ENCODE measurements at places on chromosomes 6 and 20. TPM values are rescaled to one million over a fixed set of nuclear protein-coding genes. Genes with fewer than 3 reads are reported as not detected.

Gene RUNX2
- total RNA-seq: 1.2 TPM

Gene ANKRD66
- not detected for total RNA-seq

Gene PEDS1
- 53.5 TPM for total RNA-seq

Gene ANGPT4
- 0.01 TPM for total RNA-seq

Gene SIRPD
- total RNA-seq: not detected

Gene PTK6
- 2.2 TPM for total RNA-seq

Gene HLA-DRB1
- total RNA-seq: not detected

Gene CEP85L
- total RNA-seq: 1.8 TPM

All from A549 treated with CORT108297 at 1 μM for 4 hours (cell line).